ENCODE measurements at places on chromosomes 7 and 10.

DNA sequence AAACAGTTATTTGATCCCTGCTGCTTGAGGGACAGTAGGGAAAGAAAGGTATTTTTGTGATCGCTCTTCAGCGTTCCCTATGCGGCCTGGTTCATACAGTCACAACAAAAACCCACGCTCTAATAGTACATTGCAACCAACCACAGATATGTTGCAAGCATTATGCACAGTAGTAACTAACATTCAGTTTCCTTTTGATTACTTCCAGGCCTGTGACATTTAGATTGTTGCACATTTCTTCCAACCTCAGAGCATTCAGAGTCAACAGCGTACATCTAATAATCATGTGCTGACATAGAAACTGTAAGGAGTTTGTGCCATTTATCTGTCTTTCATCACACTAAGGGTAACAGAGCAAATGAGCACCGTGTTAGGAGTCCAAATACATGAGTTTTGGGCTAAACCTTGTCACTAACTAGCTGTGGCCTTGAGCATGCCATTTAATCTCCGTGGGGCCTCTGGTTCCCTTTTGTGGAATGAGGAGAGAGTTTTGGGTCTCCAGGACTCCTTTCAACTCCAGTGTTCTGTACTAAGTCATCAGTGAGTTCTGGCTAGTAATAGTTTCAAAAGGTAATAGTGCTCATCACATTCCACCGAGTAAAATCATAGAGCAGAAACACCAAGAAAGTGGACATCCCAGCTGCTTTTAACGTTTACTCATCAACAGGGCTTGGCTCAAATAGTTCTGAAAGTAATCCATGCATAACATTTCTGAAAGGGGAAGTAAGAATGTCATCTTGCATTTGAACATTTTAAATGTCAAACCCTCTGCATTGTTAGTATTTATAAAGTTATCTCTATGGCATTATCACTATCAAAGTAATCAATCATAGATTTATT, 99.0 kb upstream of the FZD1 start:
- no peak for DNase-seq

- DNase-seq, result no peak
Observed at GRCh38 chr7:147607157-147607800, 983.3 kb upstream of the C7orf33 start.

DNA sequence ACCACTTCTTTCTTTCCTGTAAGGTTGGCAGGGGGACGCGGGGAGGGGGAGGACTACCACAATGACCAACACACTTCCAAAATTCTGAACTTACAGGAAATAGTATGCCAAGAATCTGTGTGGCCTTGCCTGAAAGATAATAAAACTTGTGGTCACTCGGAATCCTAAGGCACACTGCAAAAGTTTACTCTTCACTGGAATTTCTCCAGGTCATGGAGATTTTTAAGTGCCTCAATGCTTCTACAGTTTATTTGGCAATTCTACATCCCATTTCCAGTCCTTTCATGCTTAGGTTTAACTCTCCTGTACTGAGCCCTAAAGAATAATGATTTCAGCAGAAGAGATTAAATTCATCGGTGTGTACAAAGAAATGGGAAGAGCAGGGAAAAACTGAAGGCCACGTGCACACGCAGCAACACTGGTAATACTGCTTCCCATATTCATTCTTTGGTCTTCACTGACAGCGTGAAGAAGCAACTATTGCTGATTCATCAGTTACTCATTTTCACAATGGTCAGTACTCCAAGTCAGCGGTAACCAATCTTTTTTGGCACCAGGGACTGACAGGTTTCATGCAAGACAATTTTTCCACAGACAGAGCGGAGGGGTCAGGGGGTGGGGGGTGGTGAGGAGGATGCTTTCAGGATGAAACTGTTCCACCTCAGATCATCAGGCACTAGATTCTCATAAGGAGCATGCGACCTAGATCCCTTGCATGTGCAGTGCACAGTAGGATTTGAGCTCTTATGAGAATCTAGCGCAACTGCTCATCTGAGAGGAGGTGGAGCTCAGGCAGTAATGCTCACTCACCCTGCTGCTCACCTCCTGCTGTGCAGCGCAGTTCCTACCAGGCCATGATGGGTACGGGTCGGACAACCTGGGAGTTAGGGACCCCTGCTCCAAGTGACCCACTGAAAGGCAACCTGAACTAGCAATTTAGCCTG, 9.8 kb downstream of the LARP4B start:
- no peak for DNase-seq

DNA sequence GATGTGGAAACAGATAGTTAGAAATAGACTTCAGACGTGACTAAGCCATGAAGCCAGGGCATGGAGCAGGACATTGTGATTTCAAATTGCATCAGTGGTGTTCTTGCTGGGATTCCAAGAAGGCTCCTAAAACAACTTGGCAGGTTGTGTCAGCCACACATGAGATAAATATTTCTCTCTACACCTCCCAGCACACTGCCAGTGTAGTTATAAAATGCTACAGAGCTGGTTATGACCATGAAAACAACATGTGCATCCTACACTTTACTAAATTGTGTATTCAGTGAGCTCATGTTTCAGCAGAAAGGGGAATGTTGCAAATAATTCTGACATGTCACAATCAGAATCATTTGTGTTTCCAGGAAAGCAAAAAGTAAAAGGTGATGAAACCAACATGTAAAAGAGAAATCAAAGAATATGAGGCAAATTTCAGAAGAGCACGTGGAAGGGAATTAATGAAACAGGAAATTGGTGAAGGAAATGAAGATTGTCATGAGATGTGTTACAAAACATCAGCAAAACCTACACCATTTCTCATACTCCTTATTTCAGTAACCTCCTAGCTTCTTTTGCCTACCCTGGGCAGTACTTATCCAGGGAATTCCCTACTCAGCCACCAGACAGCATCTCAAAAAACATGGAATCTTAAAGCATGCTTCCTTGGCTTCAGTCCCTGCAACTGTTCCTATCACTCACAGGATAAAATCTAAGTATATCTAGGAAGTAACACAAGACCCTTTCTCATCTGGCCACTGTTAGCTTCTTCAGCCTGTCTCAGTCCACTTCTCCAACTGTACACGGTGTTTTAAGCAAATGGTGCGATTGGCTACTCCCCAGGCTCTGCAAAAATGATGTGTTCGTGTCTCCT, 5.8 kb upstream of the CYP3A7 start:
- no peak for DNase-seq

GRCh38 chr7:140689199-140690152, 7.0 kb upstream of the NDUFB2 start:
- DNase-seq, result no peak

DNA sequence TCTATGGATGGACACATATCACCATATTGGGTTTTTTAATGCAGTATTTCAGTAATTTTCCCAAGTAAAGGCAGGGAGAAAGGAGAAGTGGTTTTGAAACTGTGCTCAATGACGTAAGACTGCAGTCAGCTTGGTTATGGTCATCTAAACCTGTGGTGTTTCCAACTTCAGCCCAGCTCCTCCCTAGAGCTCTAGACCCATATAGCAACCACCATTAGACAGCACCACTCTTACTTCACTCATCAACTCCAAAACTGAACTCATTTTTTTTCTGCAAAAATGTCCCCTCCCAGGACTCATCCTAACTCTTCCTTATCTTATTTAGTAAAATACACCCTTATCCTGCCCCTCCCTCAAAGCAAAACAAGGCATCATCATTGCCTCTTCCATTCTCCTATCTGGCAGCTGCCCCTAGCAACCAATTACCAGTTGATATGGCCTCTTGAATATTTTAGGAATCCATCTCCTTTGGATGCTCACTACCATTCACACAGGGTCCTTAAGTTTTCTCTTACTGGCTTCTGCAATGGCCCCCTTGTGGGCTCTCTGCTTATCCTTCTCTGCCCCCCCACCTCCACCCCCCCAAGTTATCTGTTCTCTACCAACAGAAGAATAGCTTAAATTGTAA, 1.5 kb upstream of the RALA start:
- DNase-seq, result no peak

GRCh38 chr7:30503274-30504212, 1.1 kb downstream of the GGCT start:
- DNase-seq, result no peak

DNA sequence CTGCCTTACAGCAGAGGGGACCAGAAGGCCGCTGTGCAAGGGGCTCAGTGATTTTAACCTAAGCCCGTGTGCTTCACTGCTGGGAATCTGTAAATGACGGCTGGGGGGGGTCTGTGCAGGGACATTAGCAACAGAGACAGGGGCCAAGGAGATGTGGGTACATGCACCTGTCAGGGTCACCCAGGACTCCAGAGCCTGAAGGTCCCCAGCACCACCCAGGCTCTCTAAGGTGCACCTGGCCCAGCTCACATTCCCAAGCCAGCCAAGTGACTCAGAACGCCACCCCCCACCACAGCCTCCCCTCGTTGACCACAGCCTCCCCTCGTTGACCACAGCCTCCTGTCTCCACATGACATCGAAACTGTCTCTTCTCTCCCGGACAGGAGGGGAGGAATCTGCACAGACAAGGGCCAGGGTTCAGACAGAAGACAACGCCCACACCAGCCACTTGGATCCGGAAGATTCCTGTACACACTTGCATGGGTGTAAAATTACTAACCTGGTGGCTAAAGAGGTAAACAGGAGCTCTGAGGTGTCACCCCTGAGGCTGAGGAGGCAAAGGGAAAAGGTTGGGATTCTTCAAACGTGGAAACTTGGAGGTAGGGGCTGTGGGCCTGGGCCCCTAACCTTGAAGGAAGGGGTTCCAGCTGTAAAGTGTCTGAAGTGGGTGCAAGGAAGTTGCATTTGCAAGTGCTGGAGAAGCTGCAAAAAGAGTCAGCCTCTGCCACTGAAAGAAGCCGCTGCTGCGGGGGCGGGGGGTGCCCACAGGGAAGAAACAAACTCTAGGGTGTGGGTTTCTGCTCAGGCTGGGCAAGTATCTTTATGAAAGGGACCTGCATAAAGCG, 27.0 kb downstream of the CALML3 start:
- DNase-seq, result peak; percentile 48

GRCh38 chr10:29634764-29635625, at the start of gene SVIL:
Gene SVIL (minus strand): TSS chr10:29634971. CDS start chr10:29555058, 79,913 bp downstream.
- peak; percentile 86 for DNase-seq

DNA sequence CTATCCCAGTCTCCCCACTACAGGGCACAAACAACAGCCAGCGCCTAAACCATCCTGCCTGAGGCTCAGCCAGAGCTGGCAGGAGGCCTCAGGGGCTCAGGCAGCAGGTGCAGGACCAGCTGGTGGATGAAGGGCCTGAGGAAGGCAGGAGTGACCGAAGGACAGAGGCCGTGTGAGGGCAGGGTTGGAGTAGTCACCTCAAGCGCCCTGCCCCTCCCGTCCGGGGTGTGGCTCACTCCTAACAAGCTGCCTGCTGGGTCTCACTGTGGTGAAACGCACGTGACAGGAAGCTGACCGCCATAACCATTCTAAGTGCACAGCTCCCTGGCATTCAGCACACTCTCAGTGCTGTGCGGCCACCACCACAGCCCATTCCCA, 281.1 kb downstream of the ELFN1 start:
- DNase-seq, result no peak

DNA sequence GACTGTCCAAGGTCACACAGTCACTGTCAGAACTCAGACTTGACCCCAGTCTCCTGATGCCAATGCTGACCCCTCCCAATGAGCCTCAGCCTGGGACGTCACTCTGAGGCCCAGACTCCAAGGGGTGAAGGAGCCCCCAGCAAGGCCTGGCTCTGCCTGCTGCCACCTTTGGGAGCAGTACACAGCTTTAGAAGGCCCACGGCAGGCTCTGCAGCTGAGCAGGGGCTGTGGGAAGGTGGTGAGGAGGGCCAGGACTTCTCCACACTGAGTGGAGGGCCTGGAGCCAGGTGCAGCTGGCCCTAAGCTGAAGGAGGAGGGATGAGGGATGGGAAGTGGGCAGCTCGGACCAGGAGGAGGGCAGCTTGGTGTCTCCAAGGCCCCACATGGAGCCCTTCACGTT, 23.9 kb upstream of the ZMIZ1 start:
- DNase-seq, result peak; percentile 71

DNA sequence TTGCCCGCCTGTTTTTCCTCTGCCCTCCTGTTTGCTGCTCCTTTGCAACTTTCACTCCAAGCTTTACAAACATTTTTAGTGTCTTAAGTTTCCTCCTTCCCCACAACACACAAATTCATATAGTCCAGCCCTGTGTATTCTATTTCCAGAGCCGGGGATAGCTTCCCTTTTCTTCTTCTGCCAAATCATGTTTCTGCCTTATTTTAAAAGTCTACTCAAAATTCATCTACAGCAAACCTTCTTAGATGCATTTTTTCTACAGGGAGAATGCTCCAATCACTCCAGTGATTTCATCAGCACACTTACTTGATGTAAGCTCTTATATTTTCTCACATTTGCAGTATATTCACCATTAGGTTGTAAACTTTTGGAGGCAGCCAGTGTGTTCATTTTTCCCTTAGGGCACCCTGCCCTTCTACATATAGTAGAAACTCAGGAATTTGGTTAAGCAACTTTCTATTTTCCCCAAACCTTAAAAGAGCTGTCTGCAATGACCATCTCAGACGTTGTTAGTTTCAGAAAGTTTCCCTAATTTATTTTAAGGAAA, 12.4 kb upstream of the ACTA2 start:
- DNase-seq, result no peak

DNA sequence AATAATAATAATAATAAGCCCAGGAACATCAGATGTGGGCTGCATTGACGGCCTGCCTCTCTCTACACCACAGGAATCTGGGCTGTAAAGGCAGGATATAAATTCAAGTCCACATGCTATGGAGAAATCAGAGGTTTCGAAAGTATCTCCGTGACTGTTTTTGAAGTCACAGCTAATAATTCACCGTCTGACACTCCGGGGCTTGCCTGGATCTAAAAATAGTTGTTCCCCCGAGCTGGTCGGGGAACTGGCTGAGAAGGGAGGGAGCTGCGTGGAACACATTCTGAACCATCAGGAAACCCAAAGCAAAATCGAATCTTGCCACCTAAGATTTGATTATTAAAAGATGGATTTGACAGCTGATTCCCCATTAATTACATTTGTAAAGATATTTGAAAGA, 35.4 kb downstream of the KLF6 start:
- no peak for DNase-seq

DNA sequence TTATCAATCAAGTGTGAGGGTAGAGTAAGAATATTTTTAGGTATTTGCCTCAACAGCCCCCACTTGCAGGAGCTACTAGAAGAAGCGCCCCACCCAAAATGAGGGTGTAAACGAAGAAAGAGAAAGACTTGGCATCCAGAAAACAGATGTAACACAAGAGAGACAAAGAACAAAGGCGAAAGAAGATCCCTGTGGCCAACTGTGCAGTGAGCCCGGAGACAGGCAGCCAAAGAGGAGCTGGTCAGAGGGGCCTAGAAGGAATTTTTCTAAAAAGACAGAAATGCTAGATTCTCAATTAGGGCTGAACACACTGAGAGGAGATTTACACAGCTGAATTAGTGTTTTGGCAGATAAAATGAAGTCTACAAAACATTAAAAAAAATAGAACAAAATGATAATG, 29.6 kb upstream of the EIF5AL1 start:
- DNase-seq, result no peak

DNA sequence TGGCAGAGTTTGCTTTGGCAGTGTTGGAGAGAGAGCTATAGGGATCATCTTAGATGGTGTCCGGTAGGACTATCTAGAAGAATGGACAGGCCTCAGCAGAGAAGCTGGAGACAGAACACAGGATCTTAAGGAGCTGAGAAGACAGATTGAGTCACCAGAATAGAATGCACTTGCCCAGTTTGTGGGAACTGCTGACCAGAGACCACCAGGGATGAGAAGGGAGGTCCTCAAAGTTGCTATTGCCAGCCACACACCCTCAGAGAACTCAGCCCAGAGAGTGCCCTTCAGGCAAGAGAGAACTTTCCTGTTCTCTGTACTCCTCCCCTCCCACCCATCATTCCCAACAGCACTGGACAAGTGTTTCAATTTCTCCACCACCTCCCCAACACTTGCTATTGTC, 25.3 kb upstream of the GALNT11 start:
- no peak for DNase-seq

GRCh38 chr10:30254926-30255325, 94.2 kb downstream of the MTPAP start:
- no peak for DNase-seq

GRCh38 chr10:32205670-32206069, 141.3 kb downstream of the EPC1 start:
- DNase-seq, result no peak

Measured in suprapubic skin (tissue), 4 donors.